ENCODE measurements at places on chromosomes 3 and 15.
A peak's percentile ranks its signal among the peaks of the same experiment; 100 is the strongest.

- no peak for DNase-seq
Measured at GRCh38 chr3:179801263-179801662, 148.4 kb downstream of the USP13 start.

DNA sequence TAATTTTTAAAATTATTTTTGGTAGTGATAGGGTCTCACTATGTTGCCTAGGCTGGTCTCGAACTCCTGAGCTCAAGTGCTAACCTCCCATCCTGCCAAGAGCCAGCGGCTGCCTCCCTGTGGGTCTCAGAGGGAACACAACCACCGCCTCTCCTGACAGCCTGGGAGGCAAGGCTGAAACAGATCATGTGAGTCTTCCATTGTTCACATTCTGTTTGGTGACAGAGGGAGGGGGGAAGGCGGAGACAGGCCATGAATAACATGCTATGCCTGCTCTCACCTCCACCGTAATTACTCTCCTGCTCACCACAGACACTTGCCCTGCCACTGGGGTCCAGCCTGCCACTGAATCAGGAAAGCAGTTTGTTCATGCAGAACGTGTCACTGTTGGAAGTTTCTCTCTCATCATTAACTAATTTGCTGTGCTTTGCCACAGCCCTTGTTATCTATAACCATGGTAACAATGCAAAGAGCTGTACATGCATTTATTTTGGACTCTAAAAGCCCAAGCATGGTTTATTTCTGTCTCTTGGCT, 78.4 kb upstream of the RASGRF1 start:
- DNase-seq, result no peak

DNA sequence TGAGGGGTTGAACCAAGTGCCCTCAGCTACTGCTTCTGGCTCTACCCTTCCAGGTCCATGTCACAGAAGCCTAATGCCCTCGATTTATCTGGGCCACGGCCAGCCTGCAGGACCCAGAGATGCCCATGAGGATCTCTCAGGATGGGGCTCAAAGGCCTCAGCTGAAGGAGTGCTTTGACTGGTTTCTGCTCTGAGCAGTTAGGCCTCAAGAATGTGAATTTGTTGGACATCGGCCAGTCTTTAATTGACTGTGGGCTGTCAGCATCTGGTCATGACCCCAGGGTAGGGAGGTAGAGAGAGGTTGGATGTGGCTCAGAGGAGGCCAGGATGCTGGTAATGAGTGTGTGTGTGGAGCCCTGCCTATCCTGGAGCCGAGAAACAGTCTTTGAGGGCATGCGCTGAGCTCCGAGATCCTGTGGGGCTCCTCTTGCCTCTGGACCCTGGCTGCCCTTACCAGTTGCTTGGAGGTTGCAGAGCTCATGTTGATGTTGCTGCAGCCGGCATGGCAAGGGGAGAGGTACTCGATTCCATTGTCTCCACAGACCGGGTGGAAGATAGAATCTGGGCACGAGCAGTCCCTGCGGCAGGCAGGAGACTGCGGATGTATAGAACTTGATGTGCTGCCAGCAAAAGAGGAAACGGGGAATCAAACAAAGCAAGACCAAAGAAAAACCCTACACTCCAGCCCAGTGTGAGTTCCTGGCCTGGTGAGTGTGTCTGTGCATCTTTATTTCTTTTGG, 49.1 kb upstream of the RAB6B start:
- DNase-seq, result peak; percentile 9

DNA sequence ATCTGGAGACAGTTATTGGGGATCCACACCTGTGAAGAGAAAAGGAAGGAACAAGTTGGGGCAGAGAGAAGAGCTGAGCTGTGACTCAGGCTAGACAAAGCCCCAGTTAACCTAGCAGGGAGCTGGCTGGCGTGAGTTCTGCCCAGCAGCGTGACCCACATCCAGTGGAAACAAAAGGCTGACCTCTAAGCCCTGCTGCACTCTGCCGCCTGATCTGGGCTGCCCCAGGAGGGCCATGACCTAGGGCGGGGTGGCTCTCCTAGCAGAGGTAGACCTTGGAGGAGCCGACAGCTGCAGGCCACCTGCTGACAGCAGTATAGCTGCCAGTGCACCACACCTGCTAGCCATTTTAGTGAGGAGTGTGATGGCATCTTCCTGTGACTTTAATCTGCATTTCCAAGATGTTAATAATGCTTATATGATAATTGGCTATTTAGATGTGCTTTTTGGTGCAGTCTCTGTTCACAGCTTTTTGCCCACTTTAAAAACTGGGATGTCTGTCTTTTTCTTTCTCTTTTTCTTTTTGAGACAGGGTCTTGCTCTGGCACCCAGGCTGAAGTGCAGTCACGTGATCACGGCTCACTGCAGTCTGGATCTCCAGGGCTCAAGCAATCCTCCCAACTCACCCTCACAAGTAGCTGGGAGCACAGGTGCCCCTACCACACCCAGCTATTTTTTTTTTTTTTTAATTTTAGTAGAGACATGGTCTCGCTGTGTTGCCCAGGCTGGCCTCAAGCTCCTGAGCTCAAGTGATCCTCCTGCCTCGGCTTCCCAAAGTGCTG, 78.1 kb downstream of the LSM3 start:
- DNase-seq, result no peak

- DNase-seq, result no peak
Measured at GRCh38 chr3:89584398-89584797, 477.0 kb downstream of the EPHA3 start.
